ENCODE measurements at places on chromosomes 13 and 19.

DNA sequence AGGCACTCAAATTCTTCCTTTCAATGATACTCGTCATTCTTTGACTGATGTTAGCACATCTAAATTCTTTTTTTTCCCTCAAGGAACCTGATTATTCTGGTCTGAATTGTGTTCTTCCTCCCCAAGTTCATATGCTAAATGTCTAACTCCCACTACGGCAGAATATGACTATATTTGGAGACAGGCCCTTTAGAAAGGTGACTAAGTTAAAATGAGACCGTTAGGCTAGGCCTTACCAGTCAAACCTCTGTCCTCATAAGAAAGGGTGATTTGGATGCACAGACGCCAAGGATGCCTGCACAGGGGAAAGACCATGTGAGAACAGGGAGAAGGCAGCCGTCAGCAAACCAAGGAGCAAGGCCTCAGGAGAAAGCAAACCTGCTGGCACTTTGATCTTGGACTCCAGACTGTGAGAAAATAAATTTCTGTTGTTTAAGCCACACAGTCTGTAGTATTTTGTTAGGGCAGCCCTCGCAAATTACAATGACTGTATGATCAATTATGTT lies 13.1 kb upstream of the FOXO1 start:
- DNase-seq = no peak

DNA sequence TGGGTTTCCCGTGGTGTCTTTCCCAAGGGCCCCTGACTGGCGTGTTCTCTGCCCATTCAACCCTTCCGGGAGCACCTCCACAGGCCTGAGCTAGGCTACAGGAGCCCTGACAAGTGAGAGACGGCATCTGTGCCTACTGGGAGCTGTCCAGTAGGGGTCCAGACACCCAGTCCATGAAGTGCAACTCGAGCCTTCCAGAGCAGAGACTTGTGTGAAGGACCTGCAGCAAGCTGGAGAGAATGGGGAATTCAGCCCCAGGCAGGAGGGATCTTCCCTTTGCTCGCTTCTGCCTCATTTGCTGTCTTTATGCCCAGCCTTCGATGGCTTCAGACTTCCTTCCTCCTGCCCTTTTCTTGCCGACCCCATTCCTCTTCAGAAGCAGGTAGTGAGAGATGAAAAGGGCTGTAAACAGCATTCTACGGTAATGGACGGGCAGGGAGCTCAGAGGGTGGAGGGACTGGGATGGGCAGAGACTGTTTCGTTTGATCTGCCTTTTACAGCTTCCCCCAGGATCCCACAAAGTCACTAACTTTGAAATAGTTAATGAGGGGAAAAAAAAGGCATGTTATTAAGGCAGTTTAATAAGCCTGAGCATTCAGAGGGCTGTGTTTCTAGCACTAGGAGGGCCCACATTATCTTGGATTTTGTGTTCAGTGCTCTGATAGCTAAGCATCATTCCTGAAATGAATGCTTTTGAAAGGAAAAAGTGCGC lies 327.6 kb downstream of the FGF9 start:
- no peak for DNase-seq

GRCh38 chr19:35509861-35510625 lies 3.4 kb downstream of the DMKN start:
- DNase-seq = no peak

DNA sequence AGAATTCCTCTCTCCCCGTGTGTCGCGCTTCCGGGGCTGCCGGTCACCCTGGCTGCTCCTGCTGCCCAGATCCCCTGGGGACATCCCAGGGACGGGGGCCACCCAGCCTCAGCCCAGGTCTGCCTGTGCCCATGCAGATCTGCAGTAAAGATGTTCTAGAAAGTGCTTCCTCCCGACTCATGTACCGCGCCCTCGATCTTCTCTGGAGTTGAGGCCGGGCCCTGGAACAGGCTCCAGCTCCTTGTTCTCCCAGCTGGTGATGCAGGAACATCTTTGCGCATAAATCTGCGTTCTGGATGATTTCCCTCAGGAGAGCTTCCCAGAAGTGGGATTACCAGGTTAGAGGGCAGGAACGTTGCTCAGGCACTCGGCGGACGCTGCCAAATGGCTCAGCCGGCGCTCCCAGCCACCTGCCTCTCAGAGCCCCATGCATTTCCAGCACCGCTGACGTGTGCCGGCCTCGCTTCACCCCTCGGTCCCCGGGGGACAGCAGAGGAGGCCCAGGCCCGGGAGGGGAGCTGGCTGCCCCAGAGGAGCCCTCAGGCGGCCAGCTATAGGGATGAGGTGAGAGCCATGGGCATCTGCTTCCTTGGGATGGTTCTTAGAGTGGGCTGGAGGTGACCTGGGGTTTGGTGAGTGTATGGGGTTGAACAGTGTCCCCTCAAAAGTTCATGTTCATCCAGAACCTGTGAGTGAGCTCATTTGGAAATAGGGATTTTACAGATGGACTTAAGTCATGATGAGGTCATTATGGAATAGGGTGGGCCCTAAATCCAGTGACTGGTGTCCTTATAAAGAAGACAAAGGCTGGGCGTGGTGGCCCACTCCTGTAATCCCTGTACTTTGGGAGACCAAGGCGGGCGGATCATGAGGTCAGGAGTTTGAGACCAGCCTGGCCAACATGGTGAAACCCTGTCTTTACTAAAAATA lies 42.6 kb downstream of the CRTC1 start:
- DNase-seq = no peak

- DNase-seq = no peak
These were observed 8.2 kb upstream of the SUCLA2 start for GRCh38 chr13:48009284-48009683.

DNA sequence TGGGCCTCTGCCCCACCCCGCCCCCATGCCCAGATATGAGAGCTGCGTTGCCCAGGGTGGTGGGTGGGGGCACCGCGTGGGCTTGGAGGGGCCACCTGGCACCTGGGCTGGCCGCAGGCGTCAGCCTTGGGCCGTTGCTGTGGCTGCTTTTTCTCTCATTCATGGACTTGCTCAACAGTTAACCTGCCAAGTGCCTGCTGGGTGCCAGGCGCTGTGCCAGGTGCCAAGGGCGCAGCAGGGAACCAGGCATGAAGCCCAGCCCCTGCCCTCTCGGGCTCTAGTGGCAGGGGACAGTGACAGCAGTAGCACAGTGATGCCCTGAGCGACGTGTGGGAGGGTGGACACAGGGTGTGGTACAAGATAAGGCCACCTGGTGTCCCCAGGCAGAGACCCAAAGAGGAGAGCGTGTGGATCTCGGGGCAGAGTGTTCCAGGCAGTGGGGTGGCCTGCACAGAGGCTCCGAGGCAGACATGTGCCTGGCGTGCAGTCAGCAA lies 28.1 kb downstream of the DHX34 start:
- DNase-seq = no peak

DNA sequence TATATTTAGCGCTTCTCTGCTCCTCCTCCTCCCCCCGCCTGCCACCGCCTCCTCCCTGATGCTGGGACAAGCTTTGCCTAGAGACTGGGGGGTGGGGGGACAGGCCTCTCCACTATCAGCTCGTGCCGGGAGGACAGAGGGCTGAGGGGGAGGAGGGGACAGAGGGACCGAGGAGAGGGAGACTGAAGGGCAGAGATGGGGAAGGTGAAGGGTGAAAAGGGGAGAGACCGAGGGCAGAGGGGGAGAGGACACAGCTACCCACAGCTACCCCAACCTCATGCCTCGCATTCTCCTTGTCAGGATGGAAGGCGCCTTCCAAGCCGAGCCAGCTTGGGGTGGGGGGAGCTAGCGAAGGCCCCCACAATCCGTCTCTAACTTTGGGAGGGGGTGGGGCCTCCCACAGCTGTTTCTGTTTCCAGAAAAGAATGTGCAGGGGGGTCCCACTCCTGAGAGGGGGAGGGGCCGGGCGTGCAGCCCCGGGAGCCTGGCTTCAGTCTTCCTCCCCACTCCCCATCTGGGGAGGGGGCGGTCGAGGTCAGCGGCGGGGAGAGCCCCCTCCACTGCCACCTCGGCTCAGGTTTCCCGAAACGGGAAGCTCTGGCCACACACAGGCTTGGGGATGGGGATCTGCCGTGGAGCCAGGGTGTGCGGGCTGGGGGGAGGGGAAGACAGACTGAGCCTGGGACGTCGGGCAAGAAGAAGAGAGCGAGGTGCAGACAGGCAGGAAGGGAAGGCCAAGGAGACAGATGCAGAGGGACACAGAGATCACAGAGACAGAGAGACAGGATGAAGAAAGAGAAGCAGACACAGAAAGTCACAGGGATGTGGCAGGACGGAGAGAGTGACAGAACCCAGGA lies 1.6 kb downstream of the DACT3 start:
- no peak for DNase-seq

GRCh38 chr19:10113592-10113963 lies 2.1 kb downstream of the P2RY11 start:
- DNase-seq = no peak
